ENCODE measurements at places on chromosomes 11 and 22.

GRCh38 chr11:58744988-58745704, 13.4 kb upstream of the GLYAT start:
- no peak for DNase-seq

DNA sequence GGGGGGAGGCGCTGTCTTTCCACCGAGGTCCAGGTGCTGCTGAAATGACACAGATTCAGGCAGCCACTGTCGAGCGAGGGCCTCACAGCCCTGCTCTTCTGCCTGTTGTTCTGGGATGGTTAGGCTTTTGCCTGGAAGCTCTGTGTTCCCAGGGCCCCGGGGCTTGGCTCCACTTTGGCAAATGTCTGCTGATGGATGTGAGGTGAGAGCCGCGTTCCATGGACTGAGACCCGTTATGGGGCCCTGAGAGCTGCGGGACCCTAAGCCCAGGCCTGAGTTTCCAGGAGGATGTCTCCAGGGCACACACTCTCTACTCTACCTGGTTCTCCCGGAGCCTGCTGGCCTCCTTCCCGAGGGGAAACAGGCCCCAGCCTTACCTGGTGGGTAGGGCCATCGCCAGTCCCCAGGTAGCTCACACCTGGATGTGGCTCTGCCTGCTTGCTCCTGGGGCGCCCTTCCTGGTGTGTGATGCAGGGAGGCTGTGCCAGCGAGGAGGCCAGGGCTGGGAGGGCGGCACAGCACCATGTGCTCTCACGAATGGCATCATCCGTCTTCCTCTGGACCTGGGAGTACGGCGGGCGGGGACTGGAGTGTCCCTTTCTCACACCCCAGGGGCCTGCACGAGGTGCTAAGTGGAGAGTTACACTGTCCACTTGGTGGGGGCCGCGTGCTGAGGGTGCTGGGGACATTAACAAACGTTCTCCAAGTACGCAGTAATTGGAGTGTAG, 435.5 kb downstream of the TBC1D22A start:
- no peak for DNase-seq

DNA sequence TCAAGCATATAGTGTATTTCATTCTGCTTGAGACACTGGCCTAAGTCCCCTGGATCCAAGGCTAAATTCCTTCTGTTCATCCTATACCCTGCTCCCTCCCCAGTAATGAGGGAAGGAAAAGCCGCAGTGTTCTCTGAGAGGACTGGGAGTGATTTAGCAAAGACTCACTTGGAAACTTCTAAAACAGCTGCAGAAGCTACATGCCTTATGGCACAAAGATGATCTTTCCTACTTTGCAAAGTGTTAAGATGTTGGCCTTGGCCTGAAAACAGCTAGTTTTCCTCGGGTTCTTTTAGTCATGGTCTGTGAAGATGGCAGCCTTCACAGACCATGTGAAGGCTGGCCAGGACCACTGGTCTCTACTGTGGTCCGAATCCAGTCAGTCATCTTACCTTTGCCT, 65.7 kb downstream of the ABTB2 start:
- no peak for DNase-seq

DNA sequence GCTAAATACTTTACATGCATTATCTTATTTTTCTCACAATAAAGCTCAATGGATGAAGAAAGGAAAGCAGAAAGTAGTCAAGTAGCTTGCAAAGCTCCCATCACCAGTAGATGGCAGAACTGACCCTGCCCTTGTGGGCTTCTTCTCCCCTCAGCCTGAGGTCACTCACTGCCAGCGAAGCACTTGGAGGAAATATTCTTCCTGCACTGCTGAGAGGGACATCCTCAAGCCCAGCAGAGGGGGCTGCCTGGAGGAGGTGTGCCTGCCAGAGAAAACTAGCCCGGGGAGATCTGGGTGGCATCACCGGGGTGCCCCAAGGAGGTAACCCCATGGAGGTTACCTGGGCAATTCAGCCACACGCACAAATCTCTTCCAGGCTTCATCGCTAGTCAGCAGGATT, 6.6 kb downstream of the APOL4 start:
- no peak for DNase-seq

DNA sequence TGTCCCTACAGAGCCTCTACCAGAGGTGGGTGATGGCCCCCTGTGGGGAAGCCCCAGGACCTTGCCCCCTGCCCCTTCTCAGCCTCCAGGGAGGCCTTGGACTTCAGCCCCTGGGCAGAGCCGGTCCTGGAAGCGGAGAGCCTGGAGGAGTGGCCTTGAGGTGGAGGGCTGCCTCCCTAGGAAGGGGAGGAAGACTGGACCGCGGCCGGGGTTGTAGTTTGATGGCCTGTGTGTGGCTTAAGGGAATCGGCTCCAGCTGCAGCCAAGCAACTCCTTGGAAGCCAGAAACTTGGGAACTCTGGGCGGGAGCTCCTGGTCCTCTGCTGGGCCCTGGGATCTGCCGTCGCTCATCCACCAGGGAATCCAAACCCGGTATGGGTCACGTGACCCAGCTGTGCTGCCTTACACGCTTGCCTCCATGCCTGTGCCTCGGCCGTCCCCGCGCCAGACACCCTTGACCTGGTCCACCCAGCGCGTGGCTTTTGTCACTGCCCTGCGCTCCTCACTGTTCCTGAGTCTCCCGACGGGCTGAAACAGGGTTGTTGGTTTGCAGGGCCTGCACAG, 23.5 kb upstream of the ARHGAP8 start:
- no peak for DNase-seq

GRCh38 chr22:21758091-21758864, 22.7 kb upstream of the YPEL1 start:
- no peak for DNase-seq

DNA sequence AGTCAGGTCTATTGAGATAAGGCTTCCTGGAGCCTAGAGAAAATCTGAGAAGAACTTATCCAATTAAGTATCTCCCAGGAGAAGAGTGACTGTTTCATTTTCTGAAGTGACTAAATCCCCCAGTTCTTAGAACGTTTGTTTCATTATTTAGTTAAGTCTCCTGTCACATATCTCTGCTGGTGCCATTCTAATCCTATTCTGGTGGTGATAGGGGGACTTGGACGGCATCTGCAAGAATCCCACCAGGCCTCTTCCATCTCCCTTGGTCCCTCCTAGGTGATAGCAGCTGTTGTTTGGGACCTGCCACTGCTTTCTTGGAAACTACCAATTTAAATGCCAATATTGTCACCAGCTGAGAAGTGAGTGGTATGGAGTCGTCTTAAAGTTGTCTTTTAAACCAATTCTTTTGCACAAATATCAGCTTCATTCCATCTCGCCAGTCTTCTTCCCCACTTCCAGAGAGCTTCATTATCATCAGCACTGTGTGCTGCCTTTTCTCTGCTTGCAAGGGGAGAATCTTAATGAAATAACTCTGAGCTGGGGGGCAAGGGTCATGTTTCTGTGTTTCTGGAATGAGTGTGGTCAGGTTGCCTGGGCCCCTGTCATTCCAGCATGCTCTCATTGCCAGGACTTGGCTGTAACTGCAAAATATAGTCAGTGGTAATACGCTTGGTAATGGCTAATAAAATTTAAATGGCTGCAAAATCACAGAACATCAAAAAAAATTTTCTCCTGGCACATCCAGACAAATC, 104.8 kb downstream of the LDLRAD3 start:
- no peak for DNase-seq

- no peak for DNase-seq
Observed at GRCh38 chr11:84720706-84721402, 906.3 kb downstream of the DLG2 start.

- DNase-seq = no peak
Observed at GRCh38 chr11:75480185-75481175, 45.3 kb downstream of the GDPD5 start.

GRCh38 chr11:68956142-68956541, 24.6 kb downstream of the MRGPRD start:
- DNase-seq = no peak

Measured in activated CD8-positive, alpha-beta memory T cell treated with anti-CD3 and anti-CD28 coated beads for 4 hours (primary cell).